ENCODE measurements at places on chromosomes 6 and 20. TPM values are rescaled to one million over a fixed set of nuclear protein-coding genes. Genes with fewer than 3 reads are reported as not detected.
A peak's percentile ranks its signal among the peaks of the same experiment; 100 is the strongest.

The EFCAB8 gene
- total RNA-seq: not detected

The CAP2 gene
- total RNA-seq: 27.8 TPM

The PRSS16 gene
- 0.62 TPM for total RNA-seq

The HUS1B gene
- total RNA-seq: 1.2 TPM

The RAET1G gene
- 2.0 TPM for total RNA-seq

The ZBTB46 gene
- 6.8 TPM for total RNA-seq

The HCK gene
- total RNA-seq: not detected

The TP53RK gene
- 24.9 TPM for total RNA-seq

The BIRC7 gene
- not detected for total RNA-seq

DNA sequence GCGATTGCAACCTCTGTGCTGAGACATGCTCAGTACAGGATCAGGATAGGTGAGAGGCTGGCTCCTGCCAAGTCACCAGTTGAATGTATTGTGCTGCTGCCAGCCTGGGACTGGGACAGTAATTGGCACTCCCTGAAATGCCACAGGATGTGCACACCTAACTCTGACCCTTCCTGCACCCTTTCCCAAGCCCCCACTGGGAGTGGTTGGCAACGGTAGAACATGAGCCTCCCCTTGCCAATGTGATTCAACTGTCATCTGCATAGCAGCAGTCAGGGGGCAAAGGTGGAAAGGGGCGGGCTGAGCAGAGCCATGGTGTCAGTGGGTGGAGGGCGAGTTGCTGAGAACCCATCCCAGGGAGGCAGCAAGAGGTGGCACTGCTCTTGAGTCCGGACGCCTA, 15.4 kb downstream of the SPINT3 start:
- no peak for DNase-seq

GRCh38 chr20:15576411-15576810, 996.8 kb downstream of the KIF16B start:
- DNase-seq: no peak

DNA sequence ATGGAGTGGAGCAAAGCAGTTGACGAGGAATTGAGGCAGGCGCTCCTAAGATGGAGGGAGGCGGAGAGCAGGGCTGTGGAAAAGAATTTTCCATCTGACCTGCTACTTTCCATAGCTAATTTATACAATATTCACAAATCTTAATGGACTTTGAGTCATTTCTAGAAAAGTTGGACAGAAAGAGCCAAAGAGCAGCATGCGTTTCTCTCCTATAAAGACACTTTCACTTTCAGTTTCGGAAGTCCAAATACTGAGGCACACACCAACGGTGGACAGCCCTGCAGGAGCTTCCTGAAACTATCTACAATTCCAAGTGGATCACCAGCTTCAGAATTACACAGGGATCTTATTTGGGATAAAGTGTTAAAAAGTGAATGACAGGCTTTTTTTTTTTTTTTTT, 43.5 kb downstream of the PANK2 start:
- peak; percentile 45 for DNase-seq

- no peak for DNase-seq
Measured at GRCh38 chr20:45338121-45339030, 9.8 kb downstream of the SDC4 start.

DNA sequence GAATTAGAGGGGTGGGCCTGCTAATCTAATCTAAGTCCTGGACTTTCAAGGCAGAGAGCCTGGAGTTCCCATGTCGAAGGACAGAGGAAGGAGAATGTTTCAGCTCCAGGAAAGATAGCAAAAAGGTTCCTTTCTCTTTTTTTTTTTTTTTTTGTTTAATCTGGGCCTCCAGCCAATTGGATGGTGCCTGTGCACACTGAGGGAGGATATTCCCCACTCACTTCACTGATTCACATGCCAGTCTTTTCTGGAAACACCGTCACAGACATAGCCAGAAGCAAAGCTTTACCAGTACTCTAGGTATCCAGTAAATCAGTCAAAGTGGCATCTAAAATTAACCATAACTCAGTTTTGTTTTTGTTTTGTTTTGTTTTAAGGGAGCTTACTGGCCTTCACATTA, 721.1 kb downstream of the TENT5A start:
- DNase-seq: no peak

DNA sequence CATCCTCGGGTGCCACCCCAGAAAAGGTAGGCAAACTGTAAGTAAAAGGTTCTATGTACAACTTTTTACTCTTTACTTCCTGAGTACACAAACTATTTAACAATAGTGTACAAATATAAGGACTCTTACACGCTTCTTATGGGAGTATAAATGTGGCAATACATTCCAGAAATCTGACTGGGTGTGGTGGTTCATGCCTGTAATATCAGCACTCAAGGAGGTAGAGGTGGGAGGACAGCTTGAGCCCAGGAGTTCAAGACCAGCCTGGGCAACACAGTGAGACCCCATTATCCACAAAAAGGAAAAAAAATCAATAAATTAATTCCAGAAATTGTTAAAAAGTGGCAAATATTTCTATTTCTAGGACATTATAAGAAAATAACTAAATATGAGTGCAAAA, 48.9 kb downstream of the PIGU start:
- no peak for DNase-seq

- DNase-seq: peak; percentile 59
Measured at GRCh38 chr6:1287103-1287591, 24.8 kb upstream of the FOXQ1 start.

- DNase-seq: no peak
Measured at GRCh38 chr6:70666706-70667105, 977 bp upstream of the SMAP1 start.

- DNase-seq: no peak
Measured at GRCh38 chr20:45873409-45874103, 7.5 kb upstream of the ZSWIM1 start.

DNA sequence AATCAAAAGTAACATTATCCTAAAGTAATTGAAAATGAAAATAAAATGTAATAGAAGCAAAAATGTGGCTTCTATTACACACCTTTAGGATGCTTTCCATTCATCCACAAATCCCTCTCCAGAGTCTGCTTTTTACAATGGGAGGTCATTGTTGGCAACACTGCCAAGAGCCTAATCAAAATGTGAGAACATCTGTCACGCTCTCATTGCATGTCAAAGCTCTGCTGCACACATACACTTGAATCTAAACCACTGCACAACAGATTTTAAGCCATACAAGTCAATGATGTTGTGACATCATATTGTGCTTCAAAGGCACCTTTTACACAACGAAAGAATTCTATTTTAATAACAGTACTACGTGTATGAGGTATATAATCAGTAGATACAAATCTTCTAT, 82.1 kb downstream of the PREP start:
- DNase-seq: no peak

DNA sequence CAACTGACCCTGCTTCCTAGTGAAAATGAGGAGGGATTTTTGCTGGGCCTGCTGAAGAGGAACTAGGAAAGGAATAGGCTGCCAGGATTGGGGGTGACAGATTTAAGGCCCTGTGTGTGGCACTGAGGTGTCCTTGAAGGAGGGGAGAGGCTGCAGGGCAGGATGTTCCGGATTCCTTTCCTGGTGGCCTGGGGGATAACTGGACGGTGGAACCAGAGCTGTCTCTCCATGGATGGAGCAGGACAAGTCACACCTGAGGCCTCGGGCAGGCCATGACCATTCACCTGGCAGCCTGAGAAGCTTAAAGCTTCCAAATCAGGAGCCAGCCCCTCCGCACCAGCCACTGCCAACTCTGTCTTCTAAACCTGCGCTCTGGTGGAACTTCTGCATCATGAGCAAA, 56.0 kb upstream of the SLC22A23 start:
- no peak for DNase-seq

DNA sequence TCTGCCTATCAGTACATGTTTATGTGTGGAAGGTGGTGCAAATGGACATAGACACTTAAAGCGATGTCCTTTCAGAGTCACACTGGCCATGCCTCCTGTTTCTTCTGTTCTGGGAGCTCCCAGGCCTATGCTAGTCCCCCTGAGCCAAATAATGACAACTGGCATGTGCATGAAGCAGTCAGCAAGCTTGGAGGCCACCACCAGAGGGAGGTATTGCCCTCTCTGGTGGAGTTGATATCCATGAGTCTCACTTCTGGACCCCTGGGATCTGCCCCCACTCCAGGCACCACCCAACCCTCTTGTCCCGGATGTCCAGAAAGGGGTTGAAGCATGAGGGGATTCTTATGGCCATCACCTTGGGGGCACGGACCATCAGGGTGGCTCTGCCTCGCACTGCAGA, 172.2 kb downstream of the AIG1 start:
- DNase-seq: peak; percentile 29

GRCh38 chr6:163095401-163095800, 319.1 kb upstream of the QKI start:
- no peak for DNase-seq

DNA sequence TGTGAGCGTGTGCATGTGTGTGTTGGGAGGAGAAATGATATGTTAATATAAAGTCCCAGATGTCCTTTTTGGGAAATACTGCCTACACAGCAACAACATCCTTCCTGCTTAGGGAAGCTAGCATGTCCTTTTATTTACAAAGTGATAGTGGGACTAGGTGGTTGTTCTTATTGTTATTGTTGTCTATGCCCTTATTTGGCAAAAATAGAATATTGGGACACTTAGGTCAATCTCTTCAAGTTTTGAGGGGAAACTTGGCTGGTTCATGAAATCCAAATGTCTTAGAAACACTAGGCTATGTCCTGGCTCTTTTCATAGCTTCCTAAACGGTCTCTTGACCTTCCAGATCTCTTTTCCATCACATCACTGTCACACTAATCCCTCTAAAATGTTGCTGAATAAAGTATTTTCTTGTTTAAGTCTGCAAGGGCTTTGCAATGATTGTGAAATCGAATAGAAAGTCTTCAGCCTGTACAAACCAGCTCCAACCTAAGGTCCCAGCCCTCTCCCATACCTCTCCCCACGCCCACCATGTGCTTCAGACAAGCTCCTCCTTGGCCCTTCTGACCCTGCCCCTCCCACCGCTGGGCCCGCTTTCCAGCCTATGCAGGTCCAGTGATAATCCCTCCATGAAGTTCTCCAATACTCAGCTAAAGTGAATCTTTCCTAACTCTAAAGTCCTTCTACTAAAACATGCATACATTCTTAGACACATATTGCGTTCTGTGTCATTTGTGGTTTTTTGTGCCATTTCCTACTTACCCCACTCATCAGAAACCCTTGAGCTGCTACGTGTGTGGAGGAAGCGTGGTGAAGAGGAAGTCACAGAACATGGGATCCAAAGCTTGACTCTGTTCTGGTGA, 205.1 kb downstream of the LY86 start:
- DNase-seq: no peak

GRCh38 chr6:93238632-93239031, 180.7 kb downstream of the EPHA7 start:
- no peak for DNase-seq

- no peak for DNase-seq
Measured at GRCh38 chr6:47525330-47526057, 47.9 kb downstream of the CD2AP start.

DNA sequence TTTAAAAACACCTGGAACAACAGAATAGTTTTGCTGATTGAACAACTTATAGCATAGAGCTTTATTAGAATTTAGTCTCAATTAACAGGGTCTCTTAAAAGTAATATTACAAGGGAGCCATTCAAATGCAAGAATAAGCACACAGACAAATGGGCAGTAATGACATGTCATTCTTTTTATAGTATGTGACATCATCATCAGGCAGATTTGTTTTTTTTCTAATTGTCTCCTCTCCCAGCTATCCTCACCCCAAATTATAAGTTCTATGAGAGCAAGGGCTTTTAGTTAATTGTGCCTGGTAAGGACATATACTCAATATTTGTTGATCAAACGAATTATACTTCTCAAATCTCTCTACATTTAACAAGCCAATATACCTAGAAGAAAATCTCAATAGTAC, 11.0 kb downstream of the PGM3 start:
- DNase-seq: no peak

- DNase-seq: no peak
Measured at GRCh38 chr6:41074692-41075436, 2.1 kb downstream of the NFYA start.

GRCh38 chr6:92231171-92231701, 1188.1 kb downstream of the EPHA7 start:
- no peak for DNase-seq

DNA sequence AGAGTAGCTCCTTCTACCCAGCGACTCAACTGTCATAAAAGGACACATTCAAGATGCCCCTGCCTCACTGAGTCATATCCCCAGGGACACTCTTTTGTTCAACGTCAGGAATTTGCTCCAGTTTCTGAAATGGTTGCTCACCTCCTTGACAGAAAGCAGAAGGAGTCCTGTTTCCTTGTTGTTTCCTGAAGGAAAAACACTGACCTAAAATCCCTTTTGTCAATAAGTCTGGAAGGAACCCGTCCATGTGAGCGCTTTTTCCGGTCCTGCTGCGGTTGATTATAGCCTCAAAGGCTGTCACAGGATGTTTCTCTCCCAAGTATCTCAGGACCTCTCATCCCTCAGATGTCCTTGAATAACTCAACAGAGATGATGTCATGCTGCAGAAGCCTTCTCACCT, 113.6 kb upstream of the PLEKHG1 start:
- DNase-seq: no peak

- DNase-seq: no peak
Measured at GRCh38 chr6:67875877-67876383, 759.2 kb upstream of the ADGRB3 start.

- DNase-seq: peak; percentile 35
Measured at GRCh38 chr20:41047975-41048305, 19.3 kb downstream of the TOP1 start.

GRCh38 chr6:56043076-56043475, 167.7 kb upstream of the BMP5 start:
- no peak for DNase-seq

GRCh38 chr6:73690056-73690455, 5.9 kb upstream of the CD109 start:
- no peak for DNase-seq

DNA sequence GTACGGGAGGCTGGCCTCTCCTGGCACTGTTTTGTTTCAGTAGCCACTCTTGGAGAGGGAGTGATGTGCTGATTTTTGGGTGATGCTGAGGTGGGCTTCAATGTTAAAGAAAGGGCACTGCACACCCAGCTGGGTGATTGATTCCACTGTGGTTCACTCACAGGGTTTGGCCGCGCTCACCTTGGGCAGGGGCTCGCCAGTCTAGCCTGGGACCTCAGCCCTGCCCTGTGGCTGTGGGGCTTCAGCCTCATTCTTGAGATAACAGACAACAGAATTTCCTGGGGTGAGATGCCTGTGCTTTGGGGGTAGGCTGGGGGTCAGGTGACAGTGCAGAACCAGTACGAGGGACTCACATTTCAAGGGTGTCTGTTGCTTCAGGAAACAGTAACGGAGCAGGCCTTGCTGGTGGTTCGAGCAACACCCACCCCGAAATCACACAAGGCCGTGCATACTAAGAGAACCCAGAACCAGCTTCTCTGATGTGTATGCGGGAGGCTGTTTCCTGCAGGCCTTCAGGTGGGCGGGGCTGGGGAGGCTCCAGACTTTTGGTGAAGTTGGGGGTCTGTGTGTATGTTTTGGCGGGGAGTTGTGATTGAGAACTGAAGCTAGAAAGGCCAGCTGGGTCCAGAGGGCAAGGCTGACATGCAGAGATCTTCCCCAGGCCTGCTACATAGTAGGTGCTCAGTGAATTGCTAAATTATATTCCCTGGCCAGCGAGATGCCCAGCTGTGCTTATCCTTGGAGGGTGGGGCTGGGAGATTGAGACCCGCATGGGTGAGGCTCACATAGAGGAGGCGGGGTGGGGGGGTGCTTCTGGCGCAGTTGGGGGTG, 154.2 kb upstream of the RNF24 start:
- no peak for DNase-seq

GRCh38 chr6:28251661-28252008, 434 bp downstream of the ZKSCAN4 start:
- no peak for DNase-seq

- peak; percentile 36 for DNase-seq
Measured at GRCh38 chr20:6685181-6685582, 82.3 kb upstream of the BMP2 start.

All from A172 (cell line).